ENCODE measurements at places on chromosomes 3 and 15. TPM values are rescaled to one million over a fixed set of nuclear protein-coding genes. Genes with fewer than 3 reads are reported as not detected.

The LMCD1 gene
- total RNA-seq, result 11.0 TPM

The DNAH12 gene
- under 0.01 TPM for total RNA-seq

The IDH2 gene
- total RNA-seq, result 65.2 TPM

The TTLL13 gene
- under 0.01 TPM for total RNA-seq

The GPR27 gene
- total RNA-seq, result not detected

The RARB gene
- 51.6 TPM for total RNA-seq

Measured in endothelial cell of coronary artery (primary cell).